Amygdala (tissue), 56 donors: ENCODE measurements at places on chromosomes 3 and 15.

DNA sequence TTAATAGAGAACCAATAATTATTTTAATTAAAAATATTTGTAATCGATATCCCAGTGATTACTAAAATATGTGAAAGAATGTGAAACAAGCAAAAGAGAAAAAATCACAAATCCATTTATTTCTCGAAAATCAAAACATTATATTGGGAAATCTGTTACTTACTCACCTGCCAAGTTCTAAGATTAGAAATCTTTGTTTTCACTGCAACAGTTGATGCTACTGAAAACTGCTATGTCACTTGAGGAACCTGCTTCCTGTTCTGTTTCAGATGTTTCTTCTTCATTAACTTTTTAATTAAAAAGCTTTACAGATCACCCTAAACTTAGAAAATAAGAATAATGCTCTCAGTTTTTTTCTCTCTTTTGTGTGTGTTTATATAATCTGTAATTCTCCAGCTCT lies 13.7 kb upstream of the DPH6 start:
- DNase-seq, result no peak

DNA sequence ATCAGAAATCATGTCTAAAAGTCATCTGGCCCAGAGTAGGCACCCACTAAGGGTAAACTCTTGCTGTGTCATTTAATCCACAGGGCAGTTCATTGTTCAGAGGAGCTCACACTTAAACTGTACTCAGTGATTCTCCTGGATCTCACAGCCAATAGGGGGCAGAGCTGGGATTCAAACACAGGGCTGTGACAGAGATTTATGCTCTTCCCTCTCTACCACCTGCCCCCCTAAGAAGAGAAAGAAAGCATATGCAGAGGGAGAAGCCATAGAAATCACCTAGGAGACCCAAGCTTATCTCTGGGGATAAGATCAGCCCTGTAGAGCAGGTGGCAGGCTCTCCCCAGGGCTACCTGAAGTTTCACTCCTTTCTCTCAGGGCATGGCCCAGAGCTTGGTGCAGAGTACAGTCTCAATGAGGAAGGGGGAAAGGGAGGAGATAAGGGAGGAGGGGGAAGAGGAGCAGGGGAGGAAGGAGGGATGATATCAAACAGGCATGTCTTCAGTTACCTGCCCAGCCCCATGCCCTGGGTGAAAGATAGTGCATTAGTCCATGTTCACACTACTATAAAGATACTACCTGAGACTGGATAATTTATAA lies 51.8 kb upstream of the ADPGK start:
- DNase-seq, result no peak

GRCh38 chr3:17232442-17232841 lies 347.7 kb downstream of the PLCL2 start:
- no peak for DNase-seq

- DNase-seq, result no peak
Observed at GRCh38 chr15:90868261-90868689, at the start of gene FURIN. Gene FURIN (plus strand): TSS chr15:90868588. CDS start chr15:90875741, 7,153 bp downstream.

GRCh38 chr15:92161039-92161670 lies 232.5 kb upstream of the ST8SIA2 start:
- no peak for DNase-seq

- DNase-seq, result no peak
Observed at GRCh38 chr15:70033529-70034140, 64.1 kb downstream of the TLE3 start.

DNA sequence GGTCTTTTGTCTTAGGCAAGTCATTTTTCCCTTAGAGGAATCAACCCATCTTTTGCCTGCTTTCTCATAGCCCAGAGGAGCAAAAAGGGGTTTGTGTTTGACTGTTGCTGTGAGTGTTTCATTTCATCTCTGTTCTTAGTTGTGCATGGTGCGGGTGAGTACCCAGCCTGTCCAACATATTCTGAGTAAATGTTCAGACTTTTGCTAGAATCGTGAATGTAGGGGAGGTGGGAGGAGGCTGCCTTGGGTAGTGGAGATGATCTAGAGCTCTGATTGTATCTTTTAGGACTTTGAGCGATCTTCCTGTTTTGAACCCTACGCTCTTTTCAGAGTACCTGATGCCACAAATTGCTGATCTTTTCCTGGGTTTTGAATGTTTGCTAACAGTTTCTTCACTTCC lies 123.1 kb downstream of the ZNF609 start:
- no peak for DNase-seq

DNA sequence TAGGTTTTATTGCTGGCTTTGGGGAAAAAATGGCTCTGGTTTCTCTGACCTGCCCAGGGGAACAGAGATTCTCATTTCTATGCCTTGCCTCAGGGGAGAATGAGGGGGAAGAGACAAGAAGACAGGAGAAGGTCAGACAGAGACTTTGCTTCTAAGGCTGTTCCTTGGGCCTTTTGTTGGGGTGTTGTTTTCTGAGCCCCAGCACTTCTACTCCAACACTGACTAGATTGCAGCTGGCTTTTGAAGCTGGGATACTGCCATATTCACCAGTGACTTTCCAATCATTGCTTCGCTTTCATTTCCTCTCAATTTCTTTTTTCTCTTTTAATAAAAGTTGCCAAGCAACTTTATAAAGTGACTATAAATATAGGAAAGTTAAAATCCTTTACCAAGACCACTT lies 143.2 kb upstream of the ARHGEF26 start:
- no peak for DNase-seq

GRCh38 chr15:74393423-74393822 lies 26.0 kb upstream of the CYP11A1 start:
- DNase-seq, result no peak

GRCh38 chr15:31487811-31488436 lies 161.3 kb downstream of the KLF13 start:
- DNase-seq, result no peak

- DNase-seq, result no peak
Observed at GRCh38 chr15:53625962-53626845, 133.3 kb downstream of the WDR72 start.
